ENCODE measurements at places on chromosomes 7 and 10.

- no peak overlapping the region for H3K4me3 ChIP-seq
- H3K27ac ChIP-seq: peak overlapping the region; percentile 98
- H3K36me3 ChIP-seq: peaks cover 71% of the 10 kb centered on the region
- no peaks in the 10 kb centered on the region for H3K27me3 ChIP-seq
Measured at GRCh38 chr10:69389827-69390490, 26.8 kb downstream of the TACR2 start.

GRCh38 chr7:104972500-104972899 lies 41.5 kb upstream of the KMT2E start:
- H3K27ac ChIP-seq: no peak overlapping the region
- no peak overlapping the region for H3K4me3 ChIP-seq
- H3K36me3 ChIP-seq: no peaks in the 10 kb centered on the region
- peaks cover 9% of the 10 kb centered on the region for H3K4me1 ChIP-seq
- DNase-seq: no peak
- H3K27me3 ChIP-seq: no peaks in the 10 kb centered on the region

DNA sequence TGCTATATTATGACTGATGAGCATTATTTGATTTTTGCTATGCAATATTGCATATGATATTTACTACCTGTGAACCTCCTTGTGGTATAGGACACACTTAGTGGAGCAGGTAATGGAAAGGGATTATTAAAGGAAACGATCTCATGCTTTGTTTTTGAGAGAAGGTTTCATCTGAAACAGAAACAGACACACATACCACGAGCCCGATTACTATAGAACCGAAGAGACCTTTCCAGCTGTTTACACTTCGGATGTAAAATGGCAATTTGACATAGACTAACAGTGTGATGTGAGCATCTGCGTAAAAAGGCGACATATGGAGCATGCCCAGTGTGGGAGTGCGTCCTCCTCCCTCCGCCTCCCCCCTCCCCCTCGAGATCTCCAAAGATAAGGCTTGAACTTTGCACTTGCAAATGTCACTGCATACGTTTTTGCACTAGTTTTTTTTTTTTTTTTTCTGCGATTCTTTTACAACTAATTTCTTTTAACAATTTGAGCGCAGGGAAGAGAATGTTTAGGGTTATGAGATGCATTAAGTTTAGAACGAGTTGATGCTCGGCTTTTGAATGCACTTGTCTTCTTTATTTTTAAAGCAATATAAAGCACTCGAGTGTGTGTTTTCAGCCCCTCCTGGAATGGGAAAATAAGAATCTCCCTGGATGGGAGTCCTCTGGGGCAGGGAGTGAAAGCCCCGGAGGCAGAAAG lies 251.0 kb downstream of the NSUN6 start:
- H3K36me3 ChIP-seq: no peaks in the 10 kb centered on the region
- peak; percentile 18 for DNase-seq
- H3K27ac ChIP-seq: no peak overlapping the region
- H3K4me1 ChIP-seq: peaks cover 18% of the 10 kb centered on the region
- H3K4me3 ChIP-seq: peak overlapping the region; percentile 80
- no peaks in the 10 kb centered on the region for H3K27me3 ChIP-seq

DNA sequence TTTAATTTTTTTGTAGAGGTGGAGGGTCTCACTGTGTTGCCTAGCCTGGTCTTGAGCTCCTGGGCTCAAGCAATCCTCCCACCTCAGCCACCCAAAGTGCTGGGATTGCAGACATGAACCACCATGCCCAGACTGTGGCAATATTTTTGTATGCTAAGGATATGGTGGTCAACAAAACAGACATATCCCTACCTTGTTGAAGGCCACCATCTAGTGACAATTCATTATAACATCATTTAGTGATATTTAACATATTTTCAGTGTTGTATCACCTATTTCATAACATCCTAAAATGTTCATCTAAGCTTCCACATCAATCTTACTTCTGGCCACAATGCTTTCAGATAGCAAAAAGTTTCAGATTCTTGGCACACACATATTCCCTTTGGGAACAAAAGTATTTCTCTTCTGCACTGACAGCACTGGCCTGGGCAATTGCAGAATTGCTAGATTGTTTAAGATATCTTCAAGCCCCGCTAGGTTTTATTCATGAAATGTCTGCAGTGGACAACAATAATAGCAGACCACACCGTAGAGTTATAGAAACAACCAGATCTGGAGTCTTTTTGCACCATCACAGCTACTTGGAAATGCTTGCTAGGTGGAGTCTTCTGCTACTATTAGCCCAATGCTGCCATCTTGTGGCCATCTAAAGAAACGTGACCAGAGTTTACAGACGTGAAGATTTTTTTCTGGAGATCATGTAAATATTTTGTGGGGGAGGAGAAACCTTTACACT lies 58.4 kb downstream of the DNAJC12 start:
- no peak overlapping the region for H3K4me3 ChIP-seq
- peak; percentile 54 for DNase-seq
- no peaks in the 10 kb centered on the region for H3K4me1 ChIP-seq
- no peaks in the 10 kb centered on the region for H3K36me3 ChIP-seq
- no peak overlapping the region for H3K27ac ChIP-seq

GRCh38 chr7:89761173-89761572 lies 393.1 kb upstream of the STEAP1 start:
- DNase-seq: no peak
- no peak overlapping the region for H3K27ac ChIP-seq
- H3K4me1 ChIP-seq: no peaks in the 10 kb centered on the region
- H3K4me3 ChIP-seq: no peak overlapping the region
- no peaks in the 10 kb centered on the region for H3K36me3 ChIP-seq

GRCh38 chr7:142537760-142538159 lies 211.5 kb upstream of the PRSS1 start:
- peaks cover 4% of the 10 kb centered on the region for H3K4me1 ChIP-seq
- H3K27ac ChIP-seq: no peak overlapping the region
- no peak for DNase-seq
- H3K36me3 ChIP-seq: no peaks in the 10 kb centered on the region

Data from WTC11 (cell line).